ENCODE measurements at places on chromosomes 12 and 14.
A peak's percentile ranks its signal among the peaks of the same experiment; 100 is the strongest.

DNA sequence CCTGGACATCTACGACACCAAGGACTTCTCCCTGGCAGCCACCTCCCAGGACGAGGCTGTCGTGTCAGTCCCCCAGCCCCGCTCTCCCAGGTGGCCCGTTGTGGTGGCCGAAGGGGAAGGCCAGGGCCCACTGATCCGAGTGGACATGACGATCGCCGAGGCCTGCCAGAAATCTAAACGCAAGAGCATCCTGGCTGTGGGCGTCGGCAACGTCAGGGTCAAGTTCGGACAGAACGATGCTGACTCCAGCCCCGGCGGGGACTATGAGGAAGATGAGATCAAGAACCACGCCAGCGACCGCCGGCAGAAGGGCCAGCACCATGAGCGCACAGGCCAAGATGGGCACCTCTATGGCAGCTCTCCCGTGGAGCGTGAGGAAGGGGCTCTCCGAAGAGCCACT, 118.6 kb downstream of the SLC15A4 start:
- no peak for DNase-seq

GRCh38 chr14:87434680-87435079, 558.3 kb downstream of the GALC start:
- DNase-seq: no peak

- DNase-seq: no peak
Observed at GRCh38 chr12:50647031-50647430, 116.9 kb upstream of the ATF1 start.

DNA sequence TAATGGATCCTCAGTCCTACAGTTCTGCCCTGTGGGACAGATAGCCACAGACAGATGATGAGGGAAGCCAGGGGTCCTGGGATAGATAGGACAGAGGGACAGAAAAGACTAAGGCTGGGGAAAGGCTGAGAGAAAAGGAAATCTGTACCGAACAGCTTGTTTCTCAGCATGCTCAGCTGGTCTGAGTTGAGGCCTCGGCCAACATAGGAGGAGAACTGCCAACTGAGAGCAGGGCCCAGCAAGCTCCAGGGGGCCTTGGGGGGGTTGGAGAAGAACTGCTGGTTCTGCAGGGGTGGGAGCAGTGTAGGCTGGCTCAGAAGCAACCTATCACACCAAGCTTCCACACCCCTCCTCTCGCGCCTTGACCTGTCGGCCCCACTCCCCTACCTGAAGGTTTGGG, 10.1 kb downstream of the IL23A start:
- DNase-seq: no peak

- DNase-seq: no peak
Observed at GRCh38 chr12:122363782-122364181, 58.7 kb downstream of the CLIP1 start.

DNA sequence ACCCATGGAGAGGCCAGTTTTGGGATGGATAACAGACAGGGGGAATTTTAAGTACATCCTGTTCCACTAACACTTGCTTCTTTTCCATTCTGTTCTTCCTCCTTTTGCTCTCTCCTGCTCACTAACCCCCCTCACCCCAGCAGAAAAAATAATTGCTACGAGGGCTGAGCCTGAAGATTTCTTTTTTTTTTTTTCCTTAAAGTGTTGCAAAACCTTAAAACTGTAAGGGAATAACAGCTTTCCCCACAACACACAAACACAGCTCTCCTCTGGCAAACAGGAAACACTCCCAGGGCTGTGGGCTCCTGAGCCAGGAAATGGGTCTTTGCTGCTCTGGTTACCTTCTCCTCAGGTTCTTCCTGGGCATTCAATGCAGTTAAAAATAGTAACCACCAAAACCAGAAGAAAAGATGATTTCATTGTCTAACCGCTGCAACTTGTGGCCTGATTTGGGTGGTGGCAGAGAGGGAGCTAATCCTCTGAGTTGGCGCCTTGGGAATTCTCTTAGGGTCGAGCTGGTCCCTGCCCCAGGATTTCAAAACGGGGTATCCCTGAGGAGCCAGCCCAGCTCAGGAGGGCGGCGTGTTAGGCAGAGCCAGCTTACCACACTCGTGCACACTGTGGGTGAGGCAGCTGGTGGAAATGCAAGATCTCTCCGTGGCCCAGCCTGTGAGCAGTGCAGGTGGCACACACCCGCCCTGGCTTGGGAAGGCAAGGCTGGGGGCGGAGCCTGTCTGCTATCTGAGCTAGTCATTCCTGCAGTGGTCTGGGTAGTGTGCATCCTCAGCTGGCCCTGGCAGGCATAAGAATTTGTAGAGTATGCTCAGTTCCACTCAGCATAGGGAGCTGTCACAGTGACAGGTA, 17.1 kb upstream of the EMP1 start:
- DNase-seq: no peak

DNA sequence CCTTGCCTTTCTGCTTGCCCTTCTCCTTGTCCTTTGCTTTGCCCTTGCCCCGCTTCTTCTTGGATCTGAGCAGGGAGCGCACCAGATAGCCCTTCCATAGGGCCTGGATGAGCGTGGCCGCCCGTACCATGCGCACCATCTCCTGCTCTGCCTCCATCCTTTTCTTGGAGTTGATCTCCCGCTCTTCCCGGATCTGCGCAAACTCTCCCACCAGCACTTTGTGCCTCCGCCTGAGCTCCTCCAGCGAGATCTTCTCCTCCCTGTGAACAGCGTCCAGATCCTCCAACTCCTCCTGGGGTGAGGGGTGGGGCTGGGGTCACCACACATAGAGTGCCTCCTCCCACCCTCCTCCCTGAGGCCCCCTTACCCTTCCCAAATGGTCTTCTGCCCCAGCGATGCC, 10.1 kb downstream of the RITA1 start:
- no peak for DNase-seq

DNA sequence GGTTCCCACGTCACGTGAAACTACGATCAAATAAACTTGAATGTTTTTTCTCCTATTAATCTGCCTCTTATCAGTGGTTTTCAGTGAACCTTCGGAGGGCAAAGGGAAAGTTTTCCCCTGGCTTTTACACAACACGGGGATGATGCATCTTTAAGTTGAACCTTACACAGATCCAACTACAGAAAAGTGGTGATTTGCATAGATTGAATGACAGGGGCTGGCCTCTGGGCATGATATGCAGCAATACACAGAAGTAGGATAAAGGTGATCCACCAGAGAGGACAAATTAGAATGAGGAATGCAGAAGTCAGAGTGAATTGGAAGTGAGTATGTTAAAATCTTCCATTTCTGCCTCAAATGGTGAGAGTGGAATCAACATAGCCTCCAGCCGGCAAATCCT, 11.6 kb downstream of the GSG1 start:
- DNase-seq: no peak

GRCh38 chr14:100077441-100077840, 12.2 kb downstream of the EVL start:
- no peak for DNase-seq

DNA sequence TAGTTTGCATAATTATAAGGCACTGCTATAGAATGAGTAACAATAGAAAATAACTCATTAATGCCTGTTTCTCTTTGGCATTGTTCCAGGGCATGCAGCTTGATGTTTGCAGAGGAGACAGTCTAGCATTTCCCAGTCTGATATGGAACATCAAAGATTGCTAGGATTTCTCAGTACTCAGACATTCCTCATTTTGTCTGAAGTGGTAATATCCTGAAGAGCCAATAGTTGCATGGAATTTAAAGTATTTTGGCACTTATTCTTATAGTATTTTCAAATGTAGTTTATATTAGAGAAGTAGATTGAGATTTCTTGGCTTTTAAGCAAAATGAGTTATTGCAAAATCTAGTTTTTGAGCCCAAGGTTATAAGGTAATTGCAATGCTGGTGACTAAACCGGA, 337.3 kb upstream of the E2F7 start:
- no peak for DNase-seq

GRCh38 chr14:79638672-79639266, 572.5 kb downstream of the DIO2 start:
- DNase-seq: peak; percentile 47

- DNase-seq: no peak
Observed at GRCh38 chr12:26668230-26668629, 164.8 kb downstream of the ITPR2 start.

GRCh38 chr14:31965071-31965734, 111.9 kb upstream of the ARHGAP5 start:
- DNase-seq: no peak

DNA sequence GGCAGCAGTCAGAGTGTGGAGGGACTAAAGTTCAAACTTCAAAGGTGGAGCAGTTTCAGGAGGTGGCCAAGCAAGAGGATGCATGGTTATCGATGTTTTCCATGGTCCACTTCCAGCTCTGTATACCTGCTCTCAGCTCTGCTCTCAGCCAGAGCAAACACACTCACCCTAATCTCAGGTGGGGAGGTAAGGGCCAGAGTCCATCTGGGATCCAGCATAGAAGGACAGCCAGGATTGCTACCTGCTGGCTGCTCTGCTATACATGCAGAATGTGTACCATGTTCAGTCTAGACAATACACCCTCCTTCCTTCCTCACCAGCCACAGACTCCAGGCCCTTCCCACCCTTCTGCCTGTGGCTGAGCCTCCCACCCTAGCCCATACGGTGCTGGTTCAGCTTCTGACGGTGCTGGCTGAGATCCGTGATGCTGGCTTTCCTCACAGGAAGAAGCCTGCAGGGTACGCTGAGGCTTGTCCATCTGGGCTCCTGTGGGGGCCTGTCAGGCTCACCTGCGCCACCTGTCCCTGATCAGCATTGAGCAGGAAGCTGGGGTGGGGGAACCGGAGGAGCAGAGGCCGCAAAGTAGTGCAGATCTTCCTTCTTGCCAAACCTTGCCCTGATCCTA, 2.4 kb downstream of the CBLN3 start:
- no peak for DNase-seq

DNA sequence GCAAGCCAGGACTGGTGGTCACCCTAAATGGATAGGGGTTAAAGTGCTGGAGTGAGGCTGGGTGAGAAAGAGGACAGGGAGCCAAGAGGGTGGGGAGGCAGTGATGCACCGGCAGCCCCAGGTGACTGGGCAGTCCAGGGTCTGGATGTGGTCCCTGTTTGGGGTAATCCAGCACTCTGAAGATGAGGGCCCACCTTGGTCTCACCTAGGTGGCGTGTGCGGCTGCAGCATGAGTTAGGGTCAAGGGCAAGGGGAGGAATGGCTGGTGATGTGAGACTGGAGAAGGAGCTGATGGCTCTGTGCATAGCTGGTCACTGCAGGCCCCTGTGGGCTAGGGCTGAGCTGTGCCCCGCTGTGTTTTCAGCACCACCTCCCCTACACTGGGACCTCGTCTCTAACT, 1.6 kb upstream of the C1RL start:
- DNase-seq: no peak

GRCh38 chr14:93969082-93969828, 7.1 kb downstream of the ASB2 start:
- DNase-seq: no peak

GRCh38 chr14:68482772-68483395, 310.0 kb downstream of the ZFP36L1 start:
- no peak for DNase-seq

DNA sequence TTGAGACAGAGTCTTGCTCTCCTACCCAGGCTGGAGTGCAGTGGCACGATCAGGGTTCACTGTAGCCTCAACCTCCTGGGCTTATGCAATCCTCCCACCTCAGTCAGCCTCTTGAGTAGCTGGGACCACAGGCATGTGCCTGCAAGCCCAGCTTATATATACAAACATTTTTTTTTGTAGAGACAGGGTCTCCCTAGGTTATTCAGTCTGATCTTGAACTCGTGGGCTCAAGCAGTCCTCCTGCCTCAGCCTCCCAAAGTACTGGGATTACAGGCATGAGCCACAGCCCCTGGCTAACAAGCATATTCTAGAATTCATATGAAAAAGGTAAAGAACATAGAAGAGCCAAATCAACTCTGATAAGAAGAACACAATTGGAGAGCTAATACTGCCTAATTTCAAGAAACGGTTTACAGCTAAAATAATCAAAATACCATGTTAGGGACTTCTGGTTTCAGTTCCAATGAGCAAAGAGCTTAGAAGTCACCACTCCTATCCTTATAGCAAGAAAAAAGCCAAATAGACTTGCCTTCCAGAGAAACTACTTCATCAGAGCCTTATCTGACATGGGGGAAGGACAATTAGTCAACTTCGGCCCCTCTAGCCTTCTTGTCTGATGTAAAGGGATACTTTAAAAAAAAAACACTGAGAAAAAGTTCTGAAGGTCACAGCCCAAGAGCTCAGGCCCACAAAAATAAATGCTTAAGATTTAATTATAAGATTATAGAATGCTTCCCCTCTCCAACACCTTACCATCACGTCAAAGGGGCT, 37.6 kb downstream of the TMEM116 start:
- no peak for DNase-seq

GRCh38 chr12:124024263-124024678, 51.3 kb downstream of the ZNF664 start:
- no peak for DNase-seq

- DNase-seq: no peak
Observed at GRCh38 chr14:105313381-105314286, 914 bp upstream of the PACS2 start.

DNA sequence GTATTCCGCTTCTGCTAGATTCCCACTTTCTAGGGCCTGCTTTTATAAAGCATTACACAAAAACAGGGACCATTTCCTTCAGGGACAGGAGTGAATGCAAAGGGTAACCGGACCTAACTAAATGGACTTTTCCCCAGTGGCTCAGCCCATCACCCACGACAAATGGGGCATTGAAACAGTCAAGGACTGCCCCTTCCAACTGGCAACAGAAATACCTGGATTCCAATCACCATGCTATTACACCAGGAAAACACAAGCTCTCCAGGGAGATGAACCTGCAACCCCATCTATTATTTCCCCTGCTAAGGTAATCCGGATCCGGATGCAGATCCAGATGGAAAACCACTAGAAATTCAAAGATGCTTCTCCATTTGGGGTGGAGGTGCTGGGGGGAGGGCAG, 1.0 kb downstream of the MPHOSPH9 start:
- DNase-seq: no peak

DNA sequence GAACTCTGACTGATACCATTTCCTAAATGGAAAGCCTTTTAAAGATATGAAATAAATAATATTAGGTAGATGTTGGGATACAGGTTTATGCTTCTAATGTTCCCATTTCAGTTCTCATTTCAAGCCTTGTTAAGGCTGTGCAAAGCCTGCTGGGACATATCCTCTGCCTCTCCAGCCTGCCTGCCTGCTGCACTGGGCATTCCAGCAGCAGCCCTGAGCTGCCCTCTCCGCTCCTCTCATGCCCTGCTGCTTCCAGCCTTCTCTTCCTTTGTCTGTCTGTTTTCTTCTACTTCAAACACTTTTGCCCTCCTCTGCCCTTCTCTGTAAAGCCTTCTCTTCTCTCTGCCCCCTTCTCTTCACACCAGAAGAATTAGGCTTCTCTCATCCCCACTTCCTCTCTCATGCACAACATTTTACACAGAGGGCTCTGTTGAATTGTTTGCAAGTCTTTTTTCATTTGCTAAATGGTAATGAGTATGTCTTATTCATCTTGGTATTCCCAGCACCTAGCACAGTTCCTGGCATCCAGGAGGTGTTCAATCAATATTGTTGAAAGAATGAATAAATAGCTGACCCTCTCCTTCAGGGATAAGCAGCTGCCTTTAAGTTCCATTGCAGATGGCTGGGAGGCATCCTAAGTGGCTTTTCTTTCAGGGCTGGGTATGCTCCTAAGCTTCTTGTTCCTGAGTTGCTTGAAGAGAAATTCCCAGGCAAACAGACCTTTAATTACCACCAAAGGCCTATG, 292.3 kb downstream of the TMEM117 start:
- no peak for DNase-seq

Measured in Ammon's horn (tissue), 1 donor.